Spinal cord (tissue), 10 donors: ENCODE measurements at places on chromosomes 5 and 9. TPM values are rescaled to one million over a fixed set of nuclear protein-coding genes. Genes with fewer than 3 reads are reported as not detected.
A peak's percentile ranks its signal among the peaks of the same experiment; 100 is the strongest.

DNA sequence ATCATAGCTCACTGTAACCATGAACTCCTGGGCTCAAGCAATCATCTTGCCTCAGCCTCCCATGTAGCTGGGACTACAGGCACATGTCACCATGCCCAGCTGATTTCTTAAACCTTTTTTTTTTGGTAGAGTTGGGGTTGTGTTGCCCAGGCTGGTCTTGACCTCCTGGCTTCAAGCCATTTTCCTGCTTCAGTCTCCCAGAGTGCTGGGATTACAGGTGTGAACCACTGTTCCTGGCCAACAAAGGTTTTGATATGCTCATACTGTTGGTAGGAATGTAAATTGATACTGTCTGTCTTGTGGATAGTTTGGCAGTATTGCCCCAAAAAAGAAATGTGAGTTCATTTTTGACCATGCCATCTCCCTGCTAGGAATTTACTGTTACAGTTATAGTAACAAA lies 77.4 kb upstream of the TMEM171 start:
- DNase-seq, result no peak

- no peak for DNase-seq
Observed at GRCh38 chr5:122054266-122054665, 23.8 kb downstream of the LOX start.

GRCh38 chr5:106894964-106895363 lies 775.8 kb downstream of the EFNA5 start:
- no peak for DNase-seq

DNA sequence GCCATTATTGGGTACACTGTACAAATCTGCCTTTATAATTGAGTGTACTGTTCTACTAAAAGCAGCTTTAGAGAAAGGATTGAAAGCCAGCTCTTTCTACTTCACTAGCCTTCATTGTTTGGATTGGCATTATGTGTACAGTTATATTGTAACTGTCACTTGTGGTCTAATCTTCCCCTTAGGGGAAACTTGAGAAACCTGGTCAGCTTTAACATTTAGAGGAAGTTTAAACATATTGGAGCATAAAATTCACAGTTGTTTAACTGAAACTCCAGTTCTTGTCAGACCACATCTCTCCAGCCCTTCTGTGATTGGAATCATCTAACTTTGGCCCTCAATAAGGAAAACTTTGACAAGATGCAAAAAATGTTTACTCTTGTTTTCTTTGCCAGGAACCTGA lies 24.6 kb downstream of the PIK3R1 start:
- no peak for DNase-seq

DNA sequence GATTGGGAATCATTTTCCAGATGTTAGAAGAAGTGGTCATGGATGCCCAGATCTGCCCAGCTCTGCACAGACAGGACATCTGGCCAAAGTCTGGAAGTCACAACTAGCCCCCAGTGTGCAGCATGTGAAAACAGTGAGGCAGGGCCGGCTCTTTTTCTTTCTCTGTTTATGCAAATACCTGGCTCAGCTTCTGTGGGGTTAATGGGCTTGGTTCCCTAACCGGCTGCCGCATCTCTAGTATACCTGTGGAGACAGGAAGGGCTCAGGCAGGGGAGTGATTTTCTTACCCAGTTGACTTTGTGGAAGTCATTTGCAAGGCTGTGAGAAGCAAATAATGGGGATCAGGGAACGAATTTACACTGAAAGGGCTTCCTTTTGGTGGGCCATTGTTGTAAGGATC lies 254.8 kb upstream of the PANK3 start:
- no peak for DNase-seq

GRCh38 chr5:177361418-177362291 lies 3.9 kb downstream of the RGS14 start:
- no peak for DNase-seq

- no peak for DNase-seq
Observed at GRCh38 chr9:98289614-98290201, 34.3 kb upstream of the TBC1D2 start.

DNA sequence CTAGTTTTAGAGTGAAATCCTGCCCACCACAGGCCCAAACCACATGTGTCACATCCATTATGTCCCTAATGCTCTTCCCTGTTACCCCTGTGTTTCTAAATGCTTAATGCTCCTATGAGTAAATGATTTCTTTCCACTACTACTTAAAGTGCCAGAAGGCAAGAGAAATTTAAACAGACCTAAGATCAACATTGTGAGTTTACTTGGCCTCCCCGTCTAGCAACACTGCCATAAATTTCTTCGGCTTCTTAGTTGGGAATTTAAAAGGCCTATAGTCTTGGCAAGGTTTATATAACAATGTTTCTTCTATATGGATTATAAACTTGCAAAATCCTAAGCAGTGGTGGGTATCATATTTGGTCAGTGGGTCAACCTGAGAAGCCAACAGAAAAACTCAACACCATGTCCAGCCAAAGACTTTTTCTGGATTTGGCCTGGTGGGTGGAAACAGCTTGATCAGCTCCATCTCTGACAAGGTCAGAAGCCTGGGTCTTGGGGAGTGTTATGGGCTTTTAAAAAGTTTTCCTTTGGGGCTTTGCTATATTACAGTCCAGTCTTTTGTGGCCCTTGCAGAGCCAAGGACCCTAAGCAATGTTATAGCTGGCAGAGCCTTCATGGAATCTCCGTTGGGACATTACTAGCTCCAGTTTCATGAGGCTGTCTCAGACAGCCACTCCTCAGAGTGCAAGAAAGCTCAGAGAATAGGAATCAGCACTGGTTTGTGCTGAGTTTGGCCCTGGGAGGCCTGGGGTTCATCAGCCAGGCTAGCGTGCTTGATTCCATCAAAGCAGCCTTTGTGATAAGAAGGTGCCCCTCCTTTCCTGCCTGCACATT lies 119.8 kb downstream of the PRDM6 start:
- DNase-seq, result no peak

- DNase-seq, result peak; percentile 71
Observed at GRCh38 chr5:115069087-115069968, 100.4 kb downstream of the TRIM36 start.

- DNase-seq, result no peak
Observed at GRCh38 chr5:141994511-141995136, 18.2 kb downstream of the GNPDA1 start.

GRCh38 chr9:70701163-70701562 lies 286.7 kb upstream of the KLF9 start:
- DNase-seq, result no peak

DNA sequence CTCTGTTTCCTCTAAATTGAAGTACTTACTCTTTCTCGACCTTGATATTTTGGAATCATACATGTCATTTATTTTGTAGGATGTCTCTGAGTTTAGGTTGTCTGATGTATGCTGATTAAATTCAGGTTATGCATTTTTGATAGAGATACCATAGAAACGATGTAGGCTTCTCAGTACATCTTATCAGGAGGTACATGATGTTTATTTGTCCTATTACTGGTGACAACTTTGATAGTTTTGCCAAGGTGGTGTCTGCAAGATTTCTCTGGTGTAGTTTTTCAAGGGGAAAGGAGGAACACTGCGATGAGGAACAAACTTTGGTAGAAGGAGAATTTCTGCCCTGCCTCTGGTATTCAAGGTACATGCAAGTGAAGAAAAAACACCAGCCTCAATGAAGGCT lies 29.9 kb downstream of the SUB1 start:
- DNase-seq, result no peak

GRCh38 chr5:150789943-150790611 lies 11.5 kb downstream of the SMIM3 start:
- DNase-seq, result no peak

RANBP3L gene
- 12.2 TPM for polyA plus RNA-seq

GHR gene
- 9.9 TPM for polyA plus RNA-seq

NMUR2 gene
- polyA plus RNA-seq, result 1.0 TPM

CDC20B gene
- polyA plus RNA-seq, result 0.41 TPM

IFNK gene
- polyA plus RNA-seq, result not detected
